ENCODE measurements at places on chromosomes 3 and 15. TPM values are rescaled to one million over a fixed set of nuclear protein-coding genes. Genes with fewer than 3 reads are reported as not detected.

DNA sequence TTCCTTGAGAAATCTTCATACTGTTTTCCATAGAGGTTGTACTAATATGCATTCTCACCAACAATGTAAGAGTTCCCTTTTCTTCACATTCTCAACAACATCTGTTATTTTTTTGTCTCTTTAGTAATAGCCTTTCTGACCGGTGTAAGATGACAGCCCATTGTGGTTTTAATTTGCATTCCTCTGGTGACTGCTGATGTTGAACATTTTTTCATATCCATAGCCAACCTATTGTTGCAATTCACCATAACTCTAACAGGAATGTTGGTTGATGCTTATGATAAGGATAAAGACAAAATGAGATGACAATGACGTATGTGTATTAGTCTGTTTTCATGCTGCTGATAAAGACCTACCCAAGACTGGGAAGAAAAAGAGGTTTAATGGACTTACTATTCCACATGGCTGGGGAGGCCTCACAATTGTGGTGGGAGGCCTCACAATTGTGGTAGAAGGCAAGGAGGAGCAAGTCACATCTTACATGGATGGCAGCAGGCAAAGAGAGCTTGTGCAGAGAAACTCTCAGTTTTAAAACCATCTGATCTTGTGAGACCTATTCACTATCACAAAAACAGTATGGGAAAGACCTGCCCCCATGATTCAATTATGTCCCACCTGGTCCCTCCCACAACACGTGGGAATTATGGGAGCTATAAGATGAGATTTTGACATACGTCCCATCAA is 37.6 kb upstream of the RHCG start:
- DNase-seq = no peak

- DNase-seq = no peak
Measured at GRCh38 chr15:69615736-69616135, 163.1 kb downstream of the RPLP1 start.

Gene PDZRN3
- 14.1 TPM for total RNA-seq

GRCh38 chr15:101294731-101295606 is at the start of gene SNRPA1:
Gene SNRPA1 (minus strand): TSS chr15:101295248. CDS start chr15:101295178, 70 bp downstream.
- peak; percentile 94 for DNase-seq

Gene SAMMSON
- total RNA-seq = not detected

Gene CAND2
- 18.2 TPM for total RNA-seq

Gene CYFIP1
- total RNA-seq = 70.9 TPM

Data from cerebellum (tissue), 4 donors.